ENCODE measurements at places on chromosomes 5 and 9.

- DNase-seq = no peak
Measured at GRCh38 chr9:124708633-124709291, 62.3 kb downstream of the NR6A1 start.

DNA sequence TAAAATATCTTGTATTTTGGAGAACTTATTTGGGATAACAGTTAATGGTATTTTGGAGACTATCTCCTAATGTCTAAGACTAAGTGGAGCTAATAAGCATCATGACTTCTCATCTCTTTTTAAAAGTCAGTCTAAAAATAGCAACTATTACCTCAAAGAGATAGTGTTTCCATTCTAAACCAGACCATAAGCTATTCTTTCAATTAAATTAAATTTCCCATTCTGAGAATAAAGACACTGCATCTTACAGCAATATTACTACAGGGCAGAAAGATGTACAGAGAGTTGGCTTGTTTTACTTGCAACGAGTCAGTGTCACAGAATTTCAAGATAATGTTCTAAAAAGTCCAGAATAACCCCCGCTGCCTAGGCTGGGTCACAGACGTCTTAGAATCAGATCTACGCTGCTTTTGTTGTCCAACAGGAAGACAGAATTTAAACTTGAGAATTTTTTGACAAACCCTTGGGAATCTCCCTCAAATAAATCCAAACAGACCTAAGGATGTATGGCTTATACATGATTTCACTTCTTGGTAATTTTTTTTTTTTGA is 98.9 kb downstream of the USP20 start:
- DNase-seq = no peak

DNA sequence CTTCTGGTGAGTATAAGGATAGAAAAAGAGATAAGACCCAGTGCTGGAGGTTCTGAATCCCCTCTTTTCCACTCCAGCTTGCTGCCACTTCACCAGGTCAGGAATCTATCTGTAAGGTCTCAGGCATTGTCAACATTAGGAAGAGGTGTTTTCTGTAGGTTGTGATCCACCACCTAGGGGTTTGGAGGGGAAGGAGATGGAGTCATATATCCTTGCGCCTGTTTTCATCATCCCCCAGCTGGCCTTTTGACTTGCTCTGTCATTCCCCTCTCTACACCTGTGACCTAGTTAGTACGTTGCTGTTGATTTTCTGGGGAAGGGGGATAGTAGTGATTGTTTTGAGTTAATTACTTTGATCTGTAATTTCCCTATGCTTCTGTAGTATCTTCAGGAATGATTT is 20.5 kb downstream of the SPINK5 start:
- no peak for DNase-seq

GRCh38 chr5:6766604-6767093 is 53.4 kb downstream of the TENT4A start:
- DNase-seq = peak; percentile 93

All from hematopoietic multipotent progenitor cell treated with erythropoietin and hydrocortisone succinate and interleukin-3 and kit ligand, for 6 days (in vitro differentiated cells).